ENCODE measurements at places on chromosomes 13 and 19.

GRCh38 chr13:24216176-24216575 is 55.7 kb downstream of the SPATA13 start:
- DNase-seq: no peak

- DNase-seq: no peak
These were observed 37.3 kb downstream of the COL4A1 start for GRCh38 chr13:110269509-110270185.

GRCh38 chr19:412356-413355 is 3.7 kb upstream of the C2CD4C start:
- no peak for DNase-seq

DNA sequence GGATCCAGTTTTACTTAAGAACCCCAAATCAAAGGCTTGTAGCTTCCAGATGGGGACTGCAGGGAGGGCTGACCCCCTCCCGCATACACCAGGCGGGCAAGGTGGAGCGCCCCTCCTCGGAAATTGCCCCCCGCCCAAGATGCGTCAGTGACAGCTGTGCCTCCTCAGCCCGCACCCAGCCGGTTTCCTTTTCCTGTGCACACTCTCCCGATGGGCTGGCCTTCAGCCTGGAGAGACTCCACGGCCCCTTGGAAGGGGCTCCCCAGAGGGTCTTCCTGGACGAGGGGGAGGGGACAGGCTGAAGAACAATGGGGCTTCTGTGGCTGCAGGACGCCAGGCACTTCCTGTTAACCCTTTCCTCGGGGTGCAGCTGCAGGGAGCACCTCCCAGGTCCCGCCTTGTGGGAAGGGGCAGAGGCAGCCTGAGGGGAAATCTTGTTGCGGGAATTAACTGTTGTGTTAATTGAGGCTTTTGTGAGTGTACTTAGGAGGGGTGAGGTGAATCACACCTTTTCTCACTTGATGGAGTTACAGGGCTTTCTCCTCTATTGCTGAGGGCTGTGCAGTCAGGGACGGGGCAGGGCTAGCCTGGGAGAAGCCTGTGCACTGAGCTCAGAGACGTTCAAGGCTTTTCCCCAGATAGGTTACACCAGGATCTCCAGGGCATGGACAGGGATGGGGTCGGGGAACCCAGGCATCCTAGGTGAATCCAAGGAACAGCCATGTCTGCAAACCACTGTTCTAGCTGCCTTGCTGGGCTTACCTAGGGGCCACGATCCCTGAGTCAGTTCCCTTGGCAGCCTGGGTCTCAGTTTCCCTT is 14.3 kb downstream of the IER2 start:
- peak; percentile 67 for DNase-seq

GRCh38 chr19:52274191-52274590 is 4.8 kb downstream of the ZNF766 start:
- DNase-seq: no peak

DNA sequence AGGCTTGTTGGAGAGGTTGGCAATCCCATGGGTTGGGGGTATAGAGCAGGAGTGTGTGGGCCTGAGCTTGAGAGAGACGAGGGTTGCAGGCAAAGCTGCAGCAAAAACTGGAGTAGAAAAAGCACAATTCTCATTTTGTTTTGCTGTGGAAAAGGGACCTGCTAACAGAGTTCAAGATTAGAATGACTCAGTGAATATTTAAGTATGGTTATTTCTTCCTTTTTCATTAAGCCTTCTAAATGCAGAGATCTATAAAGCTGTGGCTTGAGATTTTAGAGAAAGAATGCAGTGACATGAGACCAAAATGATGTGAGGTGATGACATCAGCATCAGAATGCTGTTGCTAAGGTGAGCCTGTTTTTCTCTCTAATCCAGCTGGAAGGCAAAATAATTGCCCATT is 10.8 kb upstream of the MBNL2 start:
- DNase-seq: no peak

DNA sequence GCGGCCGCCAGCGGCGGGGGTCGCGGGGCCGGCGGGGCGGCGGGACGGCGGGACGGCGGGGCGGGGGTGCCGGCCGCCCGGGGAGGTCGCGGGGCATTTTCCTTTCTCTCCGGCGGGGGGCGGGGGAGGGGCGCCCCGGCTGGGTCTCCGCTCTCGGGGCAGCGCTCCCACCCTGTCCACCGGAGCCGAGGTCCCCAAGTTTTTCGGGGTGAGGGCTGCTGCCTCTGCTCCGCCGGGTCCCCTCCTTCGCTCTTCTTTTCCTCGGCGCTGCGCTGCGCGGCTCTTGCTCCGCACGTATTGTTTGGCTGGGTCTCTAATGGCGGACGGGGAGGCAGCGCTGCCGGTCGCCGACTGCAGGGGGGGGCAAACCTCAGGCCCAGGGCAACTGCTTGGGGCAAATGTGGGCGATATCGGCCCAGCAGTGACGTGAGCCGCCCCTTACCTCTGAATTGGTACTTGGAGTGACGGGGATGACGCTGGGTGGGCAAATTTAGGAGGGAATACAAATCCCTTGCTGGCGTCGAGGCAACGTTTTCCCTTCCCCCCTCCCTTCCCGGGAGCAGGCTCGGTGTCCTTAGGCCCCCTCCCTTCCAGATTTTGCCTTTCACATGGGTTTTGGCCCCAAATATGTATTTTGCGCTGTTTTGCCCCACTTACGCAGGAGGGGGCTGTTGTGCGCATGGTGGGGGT is 759 bp downstream of the ZMYM2 start:
- DNase-seq: peak; percentile 83

DNA sequence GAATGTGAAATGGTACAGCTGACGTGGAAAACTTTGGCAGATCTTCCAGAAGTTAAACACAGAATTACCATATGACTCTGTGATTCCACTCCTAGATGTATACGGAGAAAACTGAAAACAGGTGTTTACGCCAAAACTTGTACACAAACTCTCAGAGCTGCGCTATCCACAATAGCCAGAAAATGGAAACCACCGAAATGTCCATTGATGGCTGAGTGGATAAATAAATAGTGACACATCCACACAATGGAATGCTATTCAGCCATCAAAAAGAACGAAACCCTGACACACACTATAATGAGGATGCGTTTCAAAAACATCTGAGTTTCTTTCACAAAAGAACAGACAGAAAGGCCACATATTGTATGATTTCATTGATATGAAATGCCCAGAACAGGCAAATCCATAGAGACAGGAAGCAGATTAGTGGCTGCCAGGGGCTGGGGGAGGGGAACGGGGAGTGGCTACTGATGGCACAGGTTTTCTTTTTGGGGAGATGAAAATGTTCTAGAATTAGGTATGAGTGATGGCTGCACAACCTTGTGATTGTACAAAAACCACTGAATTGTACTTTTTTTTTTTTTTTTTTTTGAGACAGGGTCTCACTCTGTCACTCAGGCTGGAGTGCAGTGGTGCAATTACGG is 33.0 kb downstream of the IL12RB1 start:
- no peak for DNase-seq

DNA sequence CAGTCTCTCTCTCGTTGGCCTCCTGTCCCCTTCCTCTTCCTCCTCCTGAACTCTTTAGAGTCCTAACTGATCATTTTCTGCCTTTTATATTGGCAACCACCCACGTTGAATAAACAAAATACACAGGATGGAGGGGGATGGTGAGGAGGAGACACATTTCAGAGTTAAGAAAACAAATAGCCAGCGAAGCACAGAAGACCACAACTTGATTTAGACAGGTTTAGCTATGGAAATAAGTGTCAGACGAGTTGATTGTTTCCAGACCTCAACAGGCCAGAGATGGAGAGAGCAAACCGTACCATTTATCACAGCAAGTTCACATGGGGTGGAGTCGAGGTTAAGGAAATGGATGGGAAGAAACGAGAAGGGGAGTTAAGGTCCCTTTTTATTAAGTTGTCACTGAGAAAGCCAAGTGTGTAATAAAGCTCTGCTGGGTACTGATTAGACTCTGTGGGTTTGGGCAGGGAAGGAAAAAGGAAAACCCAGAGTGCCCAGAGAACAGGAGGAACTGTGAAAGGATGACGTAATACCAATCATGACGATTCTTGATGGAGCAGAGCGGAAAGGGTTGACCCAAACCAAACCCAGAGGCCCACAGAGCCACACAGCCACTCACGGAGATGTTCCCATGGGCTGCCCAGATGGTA is 11.1 kb upstream of the SERP2 start:
- no peak for DNase-seq

DNA sequence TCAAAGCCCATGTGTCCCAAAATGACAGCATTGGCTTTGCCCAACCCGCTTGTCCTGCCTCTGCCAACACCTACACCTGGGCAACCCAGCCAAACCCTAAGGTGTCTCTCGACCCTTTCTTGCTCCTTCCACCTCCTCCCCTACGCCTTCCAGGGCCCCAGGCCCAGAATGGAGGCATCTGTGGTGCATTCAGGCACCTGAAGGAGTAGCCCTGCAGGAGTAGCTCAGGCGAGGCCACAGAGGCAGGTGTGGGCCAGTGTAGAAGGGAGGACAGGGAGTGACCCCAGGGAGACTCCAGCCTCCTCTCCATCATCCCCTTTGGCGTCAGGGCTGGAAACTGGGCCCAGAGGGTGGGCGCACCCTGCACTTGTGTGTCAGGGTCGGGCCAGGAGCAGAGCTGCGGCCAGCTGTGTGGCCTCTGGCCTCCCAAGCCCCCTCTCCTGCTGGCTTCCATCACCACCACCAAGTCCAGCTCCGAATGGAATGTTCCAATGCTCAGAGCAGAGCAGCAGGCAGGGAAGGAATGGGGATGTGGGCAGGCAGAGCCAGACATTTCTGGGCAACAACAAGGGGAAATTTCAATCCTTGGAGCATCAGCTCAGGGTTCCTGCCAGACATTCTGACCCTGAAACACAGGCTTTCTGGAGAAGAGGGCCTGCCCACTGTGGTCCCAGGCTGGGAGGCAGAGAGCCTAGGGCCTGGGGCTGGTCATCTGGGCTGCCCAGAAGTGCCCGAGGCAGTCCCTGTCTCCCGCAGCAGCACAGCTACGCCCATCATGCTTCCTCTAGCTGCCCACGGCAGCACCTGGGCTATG is 16.4 kb downstream of the PLEKHF1 start:
- no peak for DNase-seq

DNA sequence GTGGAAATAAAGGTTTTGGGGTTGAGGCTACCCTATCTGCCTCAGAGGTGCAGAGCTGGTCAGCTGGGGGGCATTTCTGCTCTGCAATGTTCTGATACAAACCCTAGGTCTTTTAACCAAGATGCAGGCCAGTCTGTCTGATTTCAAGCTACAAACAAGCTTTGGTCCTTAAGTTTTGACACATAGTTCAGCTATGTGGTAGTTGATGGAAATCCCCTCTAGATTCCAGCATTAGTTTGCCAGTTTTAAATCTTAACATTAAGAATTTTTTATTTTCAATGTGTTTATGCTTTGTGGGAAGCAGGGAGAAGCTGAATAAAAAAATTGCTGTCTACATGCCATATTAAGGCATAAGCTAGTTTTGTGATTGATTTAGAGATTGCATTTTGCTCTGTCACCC is 225.7 kb downstream of the LMO7 start:
- no peak for DNase-seq

DNA sequence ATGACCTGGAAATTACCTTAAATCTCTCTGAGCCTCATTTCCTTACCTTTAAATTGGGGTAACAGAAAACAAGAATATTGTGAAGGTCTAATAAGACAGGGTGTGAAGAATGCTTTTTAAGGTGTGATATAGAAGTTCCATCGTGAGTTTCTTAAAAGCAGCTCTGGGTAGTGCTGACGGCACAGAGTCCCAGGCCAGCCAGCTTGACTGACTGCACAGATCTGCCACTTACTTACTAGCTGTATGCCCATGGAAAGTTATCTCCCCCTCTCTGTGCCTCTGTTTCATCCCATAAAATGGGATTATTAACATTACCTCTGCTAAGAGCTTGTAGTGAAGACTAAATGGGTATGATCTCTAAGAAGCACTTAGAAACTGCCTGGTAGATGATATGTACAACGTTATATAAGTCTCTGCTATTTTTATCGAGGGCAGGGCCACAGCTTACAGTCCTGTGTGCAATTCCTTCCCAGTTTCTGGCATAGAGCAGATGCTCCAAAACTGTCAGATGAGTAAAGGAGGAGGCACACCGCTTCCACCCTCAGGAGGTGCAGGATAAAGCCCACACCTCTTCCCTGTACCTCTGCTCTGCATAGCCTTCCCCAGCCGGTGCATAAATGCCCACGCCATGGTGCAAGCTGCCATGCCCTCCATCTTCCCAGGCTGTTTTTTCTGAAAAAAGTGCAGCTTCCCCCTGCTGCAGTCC is 99.6 kb downstream of the MBNL2 start:
- no peak for DNase-seq

DNA sequence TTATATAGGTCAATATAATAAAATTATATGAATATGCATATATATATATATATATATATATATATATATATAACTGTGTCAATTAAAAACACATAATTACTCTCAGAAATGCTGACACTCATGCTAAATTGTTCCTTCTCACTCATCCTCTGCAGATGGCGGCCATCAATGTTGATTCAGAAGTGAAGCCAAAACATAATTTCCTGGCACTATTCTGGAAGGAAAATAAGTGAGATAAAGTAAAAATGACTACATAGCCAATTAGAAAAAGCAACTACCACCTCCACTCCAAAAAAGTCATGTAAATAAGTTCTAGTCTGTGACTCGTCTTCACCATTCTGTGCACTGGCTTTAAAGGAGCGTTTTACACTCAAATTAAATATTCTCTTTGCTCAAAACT is 423.3 kb downstream of the EFNB2 start:
- no peak for DNase-seq

DNA sequence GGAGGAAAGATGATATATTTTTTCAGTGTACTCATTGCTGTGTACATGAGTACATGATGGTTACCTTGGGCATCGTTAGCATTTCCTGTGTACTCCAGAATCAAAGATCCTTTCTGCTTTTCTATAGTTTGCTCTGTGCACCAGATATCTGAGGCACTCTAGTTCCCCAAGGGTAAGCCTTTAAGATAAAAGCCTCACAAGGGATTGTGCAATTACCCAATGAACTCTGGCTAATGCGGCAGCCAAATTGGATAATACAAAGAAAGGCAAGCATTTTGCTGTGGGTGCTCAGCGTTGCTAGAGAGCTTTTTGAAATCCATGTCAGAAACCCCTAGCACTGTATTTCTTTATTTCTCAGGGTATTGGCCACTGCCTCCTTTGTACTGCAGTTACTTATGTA is 2.9 kb downstream of the CYSLTR2 start:
- DNase-seq: no peak

DNA sequence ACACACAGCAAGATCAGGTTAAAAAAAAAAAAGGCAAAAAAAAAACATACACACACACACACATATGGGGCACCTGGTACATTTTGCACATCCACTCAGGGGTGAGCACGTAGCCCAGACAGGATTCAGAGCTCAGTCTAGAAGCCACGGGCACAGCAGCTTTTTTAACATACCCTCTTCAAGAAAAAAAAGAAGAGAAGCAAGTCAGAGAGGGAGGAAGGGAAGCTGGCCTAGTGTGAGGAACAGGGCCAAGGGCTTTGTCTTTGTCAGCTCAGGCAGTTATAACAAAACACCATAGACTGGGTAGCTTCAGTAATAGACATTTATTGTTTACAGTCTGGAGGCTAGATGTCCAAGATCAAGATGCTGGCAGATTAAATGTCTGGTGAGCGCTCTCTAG is 2.3 kb upstream of the TPM4 start:
- DNase-seq: no peak

- no peak for DNase-seq
These were observed 12.6 kb downstream of the MBNL2 start for GRCh38 chr13:97234742-97235141.

GRCh38 chr19:55119053-55119452 is 1.6 kb upstream of the PPP1R12C start:
- no peak for DNase-seq
